ENCODE measurements at places on chromosomes 6 and 20.
A peak's percentile ranks its signal among the peaks of the same experiment; 100 is the strongest.

DNA sequence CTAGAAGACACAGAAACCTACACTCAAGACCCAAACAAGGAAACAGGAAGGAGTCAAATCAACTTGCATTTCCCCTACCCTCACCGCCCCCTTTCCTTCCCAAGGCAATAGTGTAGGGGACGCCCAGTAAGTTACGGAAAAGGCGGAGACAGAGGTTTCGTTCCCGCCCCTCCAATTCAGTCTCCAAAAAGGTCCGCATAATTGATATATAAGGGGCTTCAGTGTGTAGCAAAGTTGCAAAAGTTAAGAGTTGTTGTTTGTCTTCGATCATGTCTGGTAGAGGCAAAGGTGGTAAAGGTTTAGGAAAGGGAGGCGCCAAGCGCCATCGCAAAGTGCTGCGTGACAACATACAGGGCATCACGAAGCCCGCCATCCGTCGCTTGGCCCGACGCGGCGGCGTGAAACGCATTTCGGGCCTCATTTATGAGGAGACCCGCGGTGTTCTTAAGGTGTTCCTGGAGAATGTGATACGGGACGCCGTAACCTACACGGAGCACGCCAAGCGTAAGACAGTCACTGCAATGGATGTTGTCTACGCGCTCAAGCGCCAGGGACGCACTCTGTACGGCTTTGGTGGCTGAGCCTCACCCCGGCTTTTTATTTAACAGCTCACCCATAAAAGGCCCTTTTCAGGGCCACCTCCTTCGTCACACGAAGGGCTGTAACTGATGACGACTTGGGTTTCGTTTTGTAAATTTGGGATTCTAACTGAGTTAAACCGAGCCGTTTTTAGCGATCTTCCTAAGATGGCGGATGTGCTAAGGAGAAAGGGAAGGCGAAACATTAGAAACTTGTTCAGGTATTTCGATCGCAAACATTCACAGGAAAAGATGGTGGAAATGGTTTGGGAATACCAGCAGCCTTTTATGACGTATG lies 124.6 kb upstream of the BTN3A2 start:
- no peak for DNase-seq

DNA sequence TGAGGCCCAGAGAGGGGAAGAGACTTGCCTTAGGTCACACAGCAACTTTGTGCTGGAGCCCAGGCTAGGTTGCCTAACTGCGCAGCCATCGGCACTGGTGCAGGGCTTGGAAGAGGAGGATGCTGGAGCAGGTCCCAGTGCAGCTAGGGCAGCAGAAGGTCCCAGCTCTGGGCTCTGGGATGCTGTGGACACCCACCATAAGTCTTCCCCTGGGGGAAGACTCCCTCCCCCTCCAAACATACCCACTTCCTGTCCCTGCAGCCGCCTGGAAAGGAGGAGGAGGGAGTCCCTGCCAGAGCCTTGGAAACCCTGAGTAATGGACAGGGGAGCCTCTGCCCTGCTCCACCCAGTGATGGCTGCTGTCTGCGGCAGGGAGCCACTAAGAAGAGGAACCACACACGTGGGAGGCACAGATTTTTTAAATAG lies 93.6 kb downstream of the NCR2 start:
- DNase-seq: no peak

- no peak for DNase-seq
Observed at GRCh38 chr6:11248974-11249761, 16.7 kb upstream of the NEDD9 start.

GRCh38 chr20:43938932-43939761 lies 24.5 kb downstream of the TOX2 start:
- peak; percentile 93 for DNase-seq

DNA sequence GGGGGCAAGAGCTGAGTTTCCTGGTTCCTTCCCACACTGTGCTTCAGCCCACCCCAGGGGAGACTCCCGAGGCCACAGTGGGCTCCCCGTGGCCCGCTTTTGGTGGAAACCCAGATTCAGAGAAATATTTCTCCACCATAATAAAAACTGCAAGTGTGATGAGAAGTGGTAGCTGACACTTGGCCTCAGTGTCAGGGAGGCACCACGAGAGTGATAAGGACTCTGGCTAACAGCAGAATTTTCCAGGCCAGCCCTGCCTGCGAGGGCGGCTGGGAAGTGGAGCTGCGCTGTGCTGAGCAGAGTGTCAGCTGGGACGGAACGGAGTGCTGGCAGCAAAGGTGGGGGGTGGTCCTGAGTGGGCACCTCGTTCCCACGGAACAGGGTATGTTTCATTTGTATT lies 22.5 kb downstream of the SPATA2 start:
- DNase-seq: no peak

- no peak for DNase-seq
Observed at GRCh38 chr20:41734506-41734945, 116.3 kb upstream of the CHD6 start.

Data from HS-27A (cell line).